ENCODE measurements at places on chromosomes 5 and 9.

DNA sequence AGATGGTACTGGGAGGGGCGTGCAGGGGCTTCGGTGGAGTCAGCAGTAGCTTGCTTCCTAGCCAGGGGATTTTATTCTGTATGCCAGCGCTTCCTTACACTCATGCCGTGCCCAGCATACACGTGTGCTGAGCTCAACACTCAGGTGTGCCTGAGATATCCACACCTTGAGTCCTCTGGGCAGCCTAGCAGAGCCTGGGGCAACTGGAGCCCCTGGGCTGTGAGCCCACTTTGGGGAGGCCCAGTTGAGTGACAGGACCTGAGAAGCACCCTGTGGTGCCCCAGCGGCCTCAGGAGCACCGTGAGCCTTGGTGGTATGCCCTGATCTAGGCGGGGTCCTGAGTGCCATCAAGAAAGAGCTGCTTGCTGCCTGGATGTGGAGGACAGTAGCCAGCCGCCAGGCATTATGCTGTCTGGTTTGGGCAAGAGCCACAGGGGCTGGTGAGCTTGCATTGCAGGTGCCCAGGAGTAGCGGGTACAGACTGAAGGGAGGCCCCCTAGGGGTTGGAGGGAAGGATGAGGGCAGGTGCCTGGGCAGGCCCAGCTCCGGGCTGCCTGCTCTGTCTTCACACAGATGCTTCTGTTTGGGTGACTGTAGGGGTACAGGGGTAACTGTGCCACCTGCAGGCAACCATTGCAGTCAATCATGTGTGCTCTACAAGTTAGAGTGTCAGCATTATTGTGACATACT is 42.9 kb downstream of the BNIP1 start:
- no peak for DNase-seq

- no peak for DNase-seq
These were observed 74.9 kb upstream of the LRRTM2 start for GRCh38 chr5:138949988-138950387.

- peak; percentile 22 for DNase-seq
These were observed 20.4 kb upstream of the ZNF354B start for GRCh38 chr5:178839319-178839704.

DNA sequence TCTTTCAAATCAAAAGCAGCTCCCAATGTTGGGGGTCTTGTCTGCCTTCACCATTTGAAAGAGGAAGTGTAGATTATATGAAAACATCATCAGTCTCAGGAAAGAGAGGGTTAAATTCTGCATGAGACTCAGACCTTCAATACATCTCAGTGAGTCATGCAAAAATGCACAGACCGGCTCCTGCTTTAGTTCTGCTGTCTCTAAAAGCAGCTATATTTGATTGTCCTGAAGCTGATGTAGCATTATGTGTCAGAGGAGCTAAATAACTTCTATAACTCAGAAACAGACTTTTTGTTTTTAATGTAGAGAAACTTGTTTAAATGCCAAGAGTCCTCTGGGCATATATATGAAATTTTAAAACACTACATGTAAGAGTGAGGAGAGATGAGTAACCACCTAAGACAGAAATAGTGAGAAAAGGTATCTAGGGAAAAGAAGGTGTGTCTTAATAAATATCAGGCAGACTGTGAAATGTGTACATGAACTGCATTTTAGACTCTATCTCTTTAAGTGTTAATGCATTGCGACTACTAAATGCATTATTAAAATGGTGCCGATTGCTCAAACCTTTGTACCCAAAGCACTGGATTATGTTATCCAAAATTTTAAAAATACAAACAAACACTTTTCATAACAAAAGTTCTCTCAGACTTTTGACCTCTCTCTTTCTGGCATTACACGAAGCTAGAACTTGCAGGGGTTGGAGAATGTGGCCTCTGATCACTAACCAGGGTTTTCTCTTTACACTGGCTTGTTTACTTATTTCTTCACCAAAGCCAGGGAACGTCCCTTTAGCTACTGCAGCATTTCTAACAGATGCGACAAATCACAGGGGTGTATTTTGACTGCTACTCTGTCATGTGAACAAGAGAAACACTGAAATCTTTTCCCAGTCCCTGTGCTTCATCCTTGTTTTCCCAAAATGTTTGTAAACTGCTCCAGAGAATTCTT is 302.3 kb downstream of the ARL15 start:
- no peak for DNase-seq

GRCh38 chr5:139974661-139975060 is 68.4 kb downstream of the NRG2 start:
- no peak for DNase-seq

Measured in effector CD4-positive, alpha-beta T cell (primary cell).